Left ventricle myocardium inferior (tissue), 1 donor: ENCODE measurements at places on chromosomes 16 and 17.

DNA sequence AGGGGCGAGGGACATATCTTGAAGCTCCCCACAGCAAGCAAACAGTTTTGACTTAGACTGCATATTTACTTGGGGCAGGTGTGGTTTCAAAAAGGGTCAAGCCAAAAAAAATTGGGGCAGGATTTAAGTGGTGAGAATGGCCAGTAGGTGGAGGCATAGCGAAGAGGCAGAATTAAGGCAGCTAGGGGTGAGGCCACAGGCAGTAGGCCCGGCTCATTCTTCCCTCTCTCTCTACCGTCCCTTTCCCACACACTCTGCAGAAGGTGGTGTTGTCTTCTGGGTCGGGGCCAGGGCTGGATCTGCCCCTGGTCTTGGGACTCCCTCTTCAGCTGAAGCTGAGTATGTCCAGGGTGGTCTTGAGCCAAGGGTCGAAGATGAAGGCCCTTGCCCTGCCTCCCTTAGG, 2.6 kb downstream of the SHBG start:
- DNase-seq = no peak

DNA sequence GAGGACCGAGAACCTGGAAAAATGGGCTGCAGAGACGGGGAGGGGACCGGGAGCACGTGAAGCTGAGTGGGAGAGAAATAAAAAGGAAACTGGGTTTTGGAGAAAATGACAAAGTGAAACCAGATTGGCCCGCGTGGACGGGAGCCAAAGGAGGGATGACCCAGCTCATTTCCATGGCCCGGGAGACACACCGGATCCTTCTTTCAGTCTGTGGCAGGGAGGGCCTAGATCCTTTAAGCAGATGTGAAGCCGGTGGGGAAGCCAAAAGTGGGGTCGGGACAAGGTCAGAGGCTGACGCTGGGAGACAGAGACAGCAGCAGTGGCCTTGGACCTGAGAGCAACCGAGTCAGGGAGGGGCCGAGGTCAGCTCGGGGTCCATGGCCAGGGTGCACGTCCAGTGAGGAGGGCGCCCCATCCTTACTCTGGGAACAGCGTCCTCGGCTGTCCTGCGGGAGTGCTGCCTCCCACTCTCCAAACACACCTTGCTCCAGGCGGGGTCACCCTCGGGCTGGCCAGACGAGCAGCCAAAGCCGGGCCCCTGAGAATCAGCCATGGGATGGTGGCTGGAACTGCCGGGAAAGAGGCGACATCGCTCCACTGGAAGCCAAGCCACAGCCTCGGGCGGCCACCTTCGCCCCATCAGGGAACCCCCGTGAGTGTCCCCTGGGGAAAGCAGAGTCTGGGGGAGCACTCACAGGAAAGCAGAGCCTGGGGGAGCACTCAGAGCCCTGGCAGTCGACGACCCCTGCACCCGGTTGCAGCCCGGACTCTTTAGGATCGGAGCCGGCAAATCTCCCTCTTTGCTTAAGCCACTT, 17.3 kb downstream of the CA5A start:
- peak; percentile 63 for DNase-seq

- peak; percentile 57 for DNase-seq
Measured at GRCh38 chr16:75105306-75106061, 11.1 kb downstream of the LDHD start.

GRCh38 chr16:23499801-23500200, 10.5 kb downstream of the GGA2 start:
- no peak for DNase-seq

DNA sequence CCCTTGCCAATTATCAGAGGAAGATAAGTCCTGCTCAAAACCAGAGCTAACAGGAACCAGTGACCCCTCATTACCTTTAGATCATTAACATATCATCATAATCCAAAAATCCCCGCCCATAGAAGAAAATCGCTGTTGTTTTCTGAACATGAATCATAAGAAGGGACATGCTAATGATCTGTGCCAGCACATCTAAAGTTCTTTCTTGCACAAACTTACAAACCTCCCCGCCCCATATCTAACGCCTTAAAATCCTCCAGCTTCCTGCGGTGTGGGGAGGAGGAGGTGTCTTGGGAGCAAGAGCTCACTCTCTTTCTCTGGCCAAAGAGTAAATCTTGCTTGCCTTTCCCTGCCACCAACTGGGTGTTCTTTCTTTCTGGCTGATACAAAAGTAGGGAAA, 78.3 kb downstream of the IRX3 start:
- no peak for DNase-seq

GRCh38 chr17:74008196-74008595, 195.3 kb upstream of the RPL38 start:
- no peak for DNase-seq

DNA sequence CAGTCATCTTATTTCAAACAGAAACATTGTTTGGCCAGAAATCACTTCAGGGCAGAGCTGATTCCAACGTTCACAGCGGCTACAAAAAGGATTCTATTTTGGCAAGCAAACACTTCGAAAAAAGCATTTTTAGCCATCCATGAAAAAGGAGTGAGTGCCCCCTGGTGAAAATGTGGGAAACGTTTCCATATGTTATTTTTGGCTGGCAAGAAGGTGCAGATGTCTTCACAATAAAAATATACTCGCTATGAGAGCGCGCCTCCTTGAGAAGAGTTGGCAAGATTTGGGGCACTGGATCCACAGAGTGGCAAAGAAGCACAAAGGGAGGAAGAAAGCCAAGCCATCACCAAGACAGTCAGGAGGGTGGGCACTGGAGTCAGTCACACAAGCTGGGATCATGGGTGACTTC, 191.1 kb downstream of the CHD9NB start:
- no peak for DNase-seq

DNA sequence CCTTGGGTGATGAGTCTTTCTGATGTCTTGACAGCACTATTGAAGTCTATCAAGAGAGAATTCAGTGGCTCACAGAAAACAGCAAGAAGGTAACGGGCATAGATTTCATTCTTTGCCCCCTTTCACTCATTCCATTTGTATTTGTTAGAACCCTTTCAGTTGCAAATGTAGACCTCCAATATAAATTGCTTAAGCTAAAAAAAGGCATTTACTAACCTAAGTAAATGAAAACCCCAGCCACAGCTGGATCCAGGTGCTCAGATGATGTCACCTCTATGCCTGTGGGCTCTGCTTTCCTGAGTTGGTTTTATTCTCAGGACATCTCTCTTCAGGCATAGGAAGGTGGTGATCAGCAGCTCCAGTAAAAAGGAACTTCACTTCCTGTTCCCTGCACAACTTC, 11.1 kb downstream of the VWA3A start:
- DNase-seq = no peak

- no peak for DNase-seq
Measured at GRCh38 chr17:42288803-42289610, 709 bp downstream of the STAT5A start.

DNA sequence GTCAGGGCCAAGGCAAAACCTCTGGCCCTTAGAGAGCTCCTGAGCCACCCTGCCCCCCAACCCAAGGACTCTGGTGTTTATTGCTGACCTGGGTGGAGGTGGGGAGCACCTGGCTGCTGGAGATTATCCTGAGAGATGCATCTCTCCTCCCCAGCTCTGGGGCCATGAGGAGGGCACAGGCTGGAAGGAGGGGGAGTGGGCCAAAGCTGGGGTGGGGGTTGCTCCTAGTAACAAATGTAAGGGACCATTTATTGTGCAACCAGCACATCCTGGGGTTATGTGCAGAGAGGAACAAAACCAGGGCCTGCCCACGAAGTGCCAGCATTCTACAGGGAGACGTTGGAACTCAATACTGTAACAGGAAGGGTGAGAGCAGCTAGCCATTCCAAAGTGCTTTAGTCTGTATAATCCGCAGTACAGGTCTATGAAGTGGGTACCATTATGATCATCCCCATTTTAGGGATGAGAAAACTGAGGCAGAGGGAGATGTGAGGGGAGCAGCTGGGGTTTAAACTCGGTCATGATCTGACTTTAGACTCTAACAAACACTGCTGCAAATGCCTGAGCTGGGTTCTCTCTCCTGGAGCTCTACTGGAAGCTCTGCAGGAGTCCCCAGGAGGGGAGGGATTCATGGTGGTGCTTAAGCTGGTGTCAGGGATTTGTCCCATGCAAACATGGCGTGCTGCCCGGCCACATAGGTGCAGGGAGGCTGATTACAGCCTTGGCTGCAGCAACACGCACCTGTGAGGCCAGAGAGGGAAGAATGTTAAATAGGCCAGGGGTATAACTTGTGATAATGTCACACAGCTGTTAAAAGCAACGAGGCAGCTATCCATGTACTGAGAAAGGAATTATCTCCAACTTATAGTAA, 1.4 kb upstream of the RHBDF2 start:
- no peak for DNase-seq

- DNase-seq = no peak
Measured at GRCh38 chr16:82560805-82561325, 65.9 kb upstream of the CDH13 start.

DNA sequence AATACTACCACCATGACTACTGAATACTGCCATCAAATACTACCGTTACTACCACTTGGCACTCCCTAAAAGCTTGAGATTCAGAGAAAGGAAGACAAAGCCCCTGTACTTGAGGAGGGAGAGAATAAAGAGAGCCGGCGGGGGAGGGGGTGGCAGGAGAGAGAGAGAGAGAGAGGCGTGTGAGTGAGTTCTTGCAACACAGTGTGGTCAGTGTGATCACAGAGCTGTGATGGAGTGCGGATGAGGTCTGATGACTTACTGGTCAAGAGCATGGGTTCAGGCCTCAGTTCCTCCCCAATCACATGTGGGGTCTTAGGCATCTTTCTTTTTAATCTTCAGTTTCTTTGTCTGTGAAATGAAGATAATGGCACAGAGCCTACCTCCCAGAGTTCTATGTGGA, 19.2 kb downstream of the PRKCB start:
- no peak for DNase-seq

DNA sequence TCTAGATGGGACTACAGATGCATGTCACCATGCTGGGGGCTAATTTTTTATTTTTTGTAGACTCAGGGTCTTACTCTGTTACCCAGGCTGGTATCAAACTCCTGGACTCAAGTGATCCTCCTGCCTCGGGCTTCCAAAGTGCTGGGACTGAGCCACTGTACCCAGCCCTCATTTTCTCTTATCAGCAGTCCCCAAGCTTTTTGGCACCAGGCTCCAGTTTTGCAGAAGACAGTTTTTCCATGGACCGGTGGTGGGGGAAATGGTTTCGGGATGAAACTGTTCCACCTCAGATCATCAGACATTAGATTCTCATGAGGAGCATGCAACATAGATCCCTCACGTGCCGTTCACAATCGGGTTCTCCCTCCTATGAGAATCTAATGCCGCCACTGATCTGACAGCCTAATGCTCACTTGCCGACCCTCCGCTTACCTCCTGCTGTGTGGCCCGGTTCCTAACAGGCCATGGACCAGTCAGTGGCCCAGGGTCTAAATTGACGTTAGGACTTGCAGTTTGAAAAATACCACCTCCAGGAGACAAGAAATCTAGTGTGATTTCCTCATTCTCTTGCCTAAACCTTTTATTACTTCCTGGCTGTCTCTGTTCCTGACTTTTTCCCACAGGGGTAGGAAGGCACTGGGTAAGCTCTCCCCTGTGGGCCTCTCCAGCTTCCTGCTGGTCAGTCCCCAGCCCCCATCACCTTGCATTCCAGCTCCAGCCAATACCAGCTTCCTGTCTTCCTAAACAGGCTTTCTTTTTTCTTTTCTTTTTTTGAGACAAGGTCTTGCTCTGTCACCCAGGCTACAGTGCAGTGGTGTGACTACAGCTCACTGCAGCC, 9.3 kb upstream of the CNP start:
- DNase-seq = no peak

DNA sequence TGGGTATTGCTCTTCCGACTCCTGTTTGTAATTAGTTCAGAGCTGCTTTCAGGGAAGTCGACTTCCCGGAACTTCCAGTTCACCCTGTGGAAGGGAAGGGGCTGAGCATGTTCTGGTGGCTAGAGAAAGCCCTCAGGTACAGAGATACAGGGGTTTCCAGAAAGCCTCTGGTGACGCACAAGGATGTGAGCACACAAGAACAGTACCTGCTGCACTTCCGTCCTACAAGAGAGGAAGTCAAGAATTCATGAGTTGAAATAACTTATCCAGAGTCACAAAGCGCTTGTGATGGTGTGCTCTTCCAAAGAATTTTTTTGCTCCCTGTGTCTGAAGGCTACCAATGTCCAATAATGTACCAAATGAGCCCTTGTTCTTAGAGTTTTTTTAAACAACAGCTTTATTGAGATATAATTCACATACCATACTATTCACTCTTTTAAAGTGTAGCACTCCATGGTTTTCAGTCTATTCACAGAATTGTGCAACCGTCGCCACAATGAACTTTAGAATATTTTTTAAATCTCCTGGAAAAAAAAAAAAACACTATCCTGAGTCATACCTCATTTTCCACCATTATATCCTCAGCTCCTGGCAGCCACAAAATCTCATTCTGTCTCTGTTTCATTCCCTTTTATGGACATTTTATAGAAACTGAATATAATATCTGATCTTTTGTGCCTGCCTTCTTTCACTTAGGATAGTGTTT, 327.6 kb downstream of the CDH13 start:
- DNase-seq = no peak

- peak; percentile 77 for DNase-seq
Measured at GRCh38 chr16:15033309-15033707, 22.6 kb downstream of the NTAN1 start.

DNA sequence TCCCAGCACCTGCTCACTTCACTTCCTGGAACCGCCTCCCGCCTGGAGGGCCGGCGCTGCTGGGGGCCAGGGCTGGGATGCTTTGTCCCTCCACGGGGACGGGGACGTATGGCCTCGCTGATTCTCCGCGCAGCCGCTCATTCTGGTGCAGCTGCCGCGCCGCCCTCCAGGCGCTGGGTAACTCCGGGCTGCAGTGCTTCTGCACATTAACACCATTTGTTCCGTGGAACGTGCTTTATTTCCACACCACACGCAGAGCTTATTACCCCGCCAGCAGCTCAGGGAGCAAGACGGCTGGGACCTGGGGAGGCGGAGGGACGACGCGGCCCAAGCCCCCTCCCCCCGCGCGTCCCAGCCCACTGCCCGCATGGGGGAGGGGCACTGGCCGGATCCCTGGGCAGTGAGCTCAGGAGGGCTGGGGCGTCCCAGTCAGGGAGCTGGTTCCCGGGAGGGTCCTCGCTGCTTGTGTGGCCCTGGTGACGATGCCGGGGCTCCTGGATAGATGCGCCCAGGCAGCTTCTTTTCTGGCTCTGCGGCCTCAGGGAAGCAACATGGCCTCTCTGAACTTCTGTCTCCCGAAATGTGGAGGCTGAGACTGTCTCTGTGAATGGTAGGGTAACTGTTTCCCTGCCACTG, 45.4 kb upstream of the ACSF3 start:
- DNase-seq = peak; percentile 13

DNA sequence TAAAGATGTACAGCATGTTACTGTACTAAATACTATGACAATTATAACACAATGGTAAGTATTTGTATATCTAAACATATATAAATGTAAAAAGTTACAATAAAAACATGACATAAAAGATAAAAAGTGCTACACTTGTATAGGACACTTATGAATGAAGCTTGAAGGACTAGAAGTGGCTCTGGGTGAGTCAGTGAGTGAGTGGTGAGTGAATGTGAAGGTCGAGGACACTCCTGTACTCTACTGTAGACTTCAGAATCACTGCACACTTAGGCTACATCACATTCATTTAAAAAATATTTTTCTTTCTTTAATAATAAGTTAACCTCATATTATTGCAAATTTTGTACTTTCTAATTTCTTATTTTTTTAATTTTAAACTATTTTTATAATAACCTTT, 1476.7 kb upstream of the CDH8 start:
- no peak for DNase-seq
